ENCODE measurements at places on chromosomes 4 and X.

DNA sequence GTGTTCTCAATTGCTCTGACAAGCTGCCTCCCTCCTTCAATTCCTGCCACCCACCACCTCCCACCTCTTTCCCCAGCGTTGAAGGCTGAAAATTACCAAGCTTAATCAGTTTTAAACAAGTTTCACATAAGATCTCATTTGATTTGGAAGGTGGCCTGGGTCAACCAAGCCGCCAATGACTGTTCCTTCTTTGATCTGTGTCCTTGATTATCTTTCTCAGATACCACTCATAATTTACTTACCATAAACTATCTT lies 211.4 kb downstream of the SLIT2 start:
- no peak for DNase-seq

DNA sequence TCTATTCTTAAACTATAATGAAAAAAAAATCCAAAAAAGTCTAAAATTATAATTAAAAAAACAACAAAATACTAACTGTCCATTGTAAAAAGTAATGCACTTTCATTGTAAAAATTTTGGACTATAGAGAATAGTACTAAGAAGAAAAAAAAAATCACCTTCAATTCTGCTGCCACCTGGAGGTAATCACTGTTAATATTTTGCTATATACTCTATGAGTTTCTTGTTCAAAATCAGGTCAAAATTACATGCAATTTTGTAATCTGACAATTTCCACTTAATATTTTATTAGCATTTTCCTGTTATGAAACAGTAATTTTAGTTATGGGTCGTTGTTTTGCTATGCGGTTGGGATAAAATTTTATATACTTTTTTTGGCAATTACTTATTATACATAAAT lies 62.0 kb downstream of the HTT start:
- DNase-seq, result no peak

GRCh38 chr4:113073451-113074005 lies 24.1 kb downstream of the ANK2 start:
- DNase-seq, result no peak

GRCh38 chr4:186025408-186025690 lies 43.6 kb upstream of the TLR3 start:
- DNase-seq, result no peak

DNA sequence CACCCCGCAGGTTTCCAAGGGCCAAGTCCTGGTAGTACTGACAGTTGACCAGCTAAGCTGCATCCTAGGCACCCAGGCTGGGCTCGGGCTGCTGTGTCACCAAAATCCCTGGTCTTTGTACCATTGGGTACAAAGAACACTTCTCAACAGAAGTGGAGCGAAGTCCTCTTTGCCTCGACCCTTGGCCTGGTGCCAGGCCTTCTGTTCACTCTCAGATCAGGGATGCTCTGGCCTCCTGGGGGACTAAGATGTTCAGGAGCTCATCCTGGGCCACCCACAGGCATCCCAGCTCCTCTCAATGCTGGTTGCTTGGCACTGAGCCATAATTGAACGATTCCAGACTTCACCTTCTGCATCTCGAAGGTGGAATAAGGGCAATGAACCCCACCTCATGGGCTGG lies 13.8 kb upstream of the SLC2A9 start:
- no peak for DNase-seq

GRCh38 chr4:3168029-3168428 lies 80.9 kb upstream of the MSANTD1 start:
- DNase-seq, result no peak

DNA sequence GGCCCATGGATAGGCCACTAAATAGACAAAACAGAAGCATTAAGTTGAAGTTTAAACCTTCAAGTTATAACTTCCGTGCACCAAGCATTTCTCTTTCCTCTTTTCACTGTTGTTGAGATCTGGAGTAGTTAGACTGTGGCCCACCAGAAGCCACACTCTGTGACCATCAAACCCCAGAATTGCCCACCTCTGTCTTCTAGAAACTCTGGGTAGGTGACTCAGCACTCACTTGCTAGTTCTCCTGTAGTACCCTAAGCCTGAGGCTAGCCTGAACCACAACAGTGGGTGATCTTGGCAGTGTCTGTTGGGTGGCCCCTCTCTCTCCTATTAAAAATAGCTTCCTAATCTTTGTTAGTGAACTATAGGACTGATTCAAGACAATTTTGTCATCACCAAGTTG lies 24.6 kb upstream of the CD40LG start:
- DNase-seq, result no peak

DNA sequence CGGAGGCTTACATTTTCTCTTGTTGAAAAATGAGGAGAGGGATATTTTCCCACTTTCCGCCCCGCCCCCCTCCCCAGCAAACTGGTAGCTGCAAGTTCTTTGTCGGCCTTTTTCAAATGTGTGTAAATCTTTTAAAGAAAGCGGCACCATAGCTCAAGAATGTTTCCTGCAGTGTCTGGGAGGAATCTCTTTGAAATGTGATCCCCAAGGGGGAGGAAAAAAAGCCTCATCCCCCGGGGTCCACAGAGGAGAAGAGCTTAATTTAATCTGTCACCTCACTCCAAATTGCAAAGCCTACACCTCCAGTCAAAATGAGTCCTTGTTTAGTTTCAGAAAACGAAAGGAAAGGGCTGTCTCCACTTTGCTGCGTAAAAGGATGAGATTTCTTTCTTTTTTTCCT lies 34.8 kb downstream of the ASMT start:
- DNase-seq, result no peak

DNA sequence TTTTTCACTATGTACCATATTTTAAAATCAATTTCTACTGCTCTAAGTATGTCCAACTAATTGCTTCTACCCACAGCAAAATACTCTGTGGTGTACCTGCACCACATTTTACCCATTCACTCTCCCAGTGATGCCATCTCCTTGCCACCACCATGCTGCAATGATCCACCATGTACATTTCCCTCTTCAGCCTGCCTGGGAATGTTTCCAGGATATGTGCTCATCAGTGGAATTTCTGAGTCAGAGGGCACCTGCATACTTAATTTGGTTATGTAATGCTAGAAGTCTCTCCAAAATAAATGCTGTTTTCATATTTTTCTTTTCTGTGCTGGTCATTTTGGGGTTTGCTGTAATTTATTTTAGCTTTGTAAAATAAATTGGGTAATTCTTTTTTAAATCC lies 33.2 kb upstream of the OCIAD2 start:
- DNase-seq, result peak; percentile 92

DNA sequence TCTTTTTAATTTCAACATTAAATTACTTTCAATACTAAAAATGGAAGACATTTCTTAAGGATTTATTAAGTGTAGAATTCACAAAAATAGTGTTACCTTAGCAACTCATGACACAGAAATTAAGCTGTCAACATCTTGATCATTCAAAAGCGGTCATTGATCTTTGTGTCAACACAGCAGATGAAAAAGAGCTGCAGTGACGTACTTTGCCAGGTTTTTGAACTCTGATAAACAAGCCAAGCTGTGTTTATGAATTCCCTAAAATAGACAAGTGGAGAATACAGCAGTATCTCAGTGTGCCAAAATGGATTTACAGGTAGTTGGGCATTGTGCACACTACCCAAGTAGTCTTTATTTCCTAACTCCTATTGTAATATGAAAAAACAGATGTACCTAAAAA lies 1141.8 kb upstream of the PCDH7 start:
- no peak for DNase-seq

DNA sequence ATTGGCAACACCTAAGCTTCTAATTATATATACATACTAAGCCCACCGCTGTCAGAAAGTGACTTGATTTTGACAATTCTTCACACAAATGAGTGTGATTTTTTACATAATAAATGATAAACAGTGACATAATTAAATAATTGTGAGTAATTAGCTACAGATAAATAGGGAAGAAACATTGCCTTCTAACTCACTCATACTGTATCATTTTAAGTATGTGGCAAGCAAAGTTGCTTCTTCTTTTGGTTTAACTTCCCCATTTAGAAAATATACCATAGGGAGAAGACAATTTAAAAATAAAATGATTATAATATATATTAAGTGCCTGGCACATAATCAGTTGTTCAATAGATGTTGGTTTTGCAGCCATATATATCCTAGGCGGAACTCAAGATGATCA lies 644.2 kb downstream of the FSTL5 start:
- no peak for DNase-seq

GRCh38 chr4:11605597-11605996 lies 176.9 kb upstream of the HS3ST1 start:
- no peak for DNase-seq

DNA sequence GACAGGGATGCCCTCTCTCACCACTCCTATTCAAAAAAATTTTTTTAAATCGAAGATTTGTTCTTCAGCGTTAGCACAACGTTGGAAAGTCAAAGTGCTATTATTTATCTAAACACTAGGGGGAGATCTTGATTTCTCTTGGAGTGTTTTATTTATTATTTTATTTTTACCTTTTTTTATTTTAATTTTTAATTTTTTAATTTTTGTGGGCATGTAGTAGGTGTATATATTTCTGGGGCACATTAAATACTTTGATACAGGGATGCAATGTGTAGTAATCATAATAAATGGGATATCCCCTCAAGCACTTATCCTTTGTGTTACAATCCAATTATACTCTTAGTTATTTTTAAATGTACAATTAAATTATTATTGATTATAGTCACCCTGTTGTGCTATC lies 37.4 kb upstream of the SLC10A4 start:
- DNase-seq, result no peak

DNA sequence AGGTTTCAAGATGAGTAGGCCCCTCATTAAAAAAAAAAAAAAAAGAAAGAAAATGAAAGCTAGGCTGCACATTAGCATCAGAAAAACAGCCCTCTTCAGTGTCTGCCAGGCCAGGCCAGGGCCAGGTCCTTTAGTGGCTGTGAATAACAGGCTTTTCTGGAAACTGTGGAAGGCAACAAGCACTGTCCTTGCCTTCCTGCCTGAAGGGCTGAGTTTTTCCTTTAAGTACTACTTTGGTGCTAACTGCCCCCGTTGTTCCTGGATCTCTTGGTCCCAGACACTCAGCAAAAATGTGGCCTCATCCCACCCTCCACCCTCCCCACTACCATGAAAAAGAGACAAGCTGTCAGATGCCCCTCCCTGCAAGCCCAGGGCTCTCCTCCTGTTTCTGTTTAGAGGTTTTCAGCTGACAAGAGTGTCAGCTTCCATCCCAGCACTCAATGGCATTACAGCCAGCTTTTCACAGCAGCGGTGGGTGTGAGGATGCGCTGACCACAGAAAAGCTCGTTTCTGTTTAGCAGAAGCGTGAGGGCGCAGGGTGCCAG lies 174.2 kb downstream of the NHS start:
- no peak for DNase-seq

DNA sequence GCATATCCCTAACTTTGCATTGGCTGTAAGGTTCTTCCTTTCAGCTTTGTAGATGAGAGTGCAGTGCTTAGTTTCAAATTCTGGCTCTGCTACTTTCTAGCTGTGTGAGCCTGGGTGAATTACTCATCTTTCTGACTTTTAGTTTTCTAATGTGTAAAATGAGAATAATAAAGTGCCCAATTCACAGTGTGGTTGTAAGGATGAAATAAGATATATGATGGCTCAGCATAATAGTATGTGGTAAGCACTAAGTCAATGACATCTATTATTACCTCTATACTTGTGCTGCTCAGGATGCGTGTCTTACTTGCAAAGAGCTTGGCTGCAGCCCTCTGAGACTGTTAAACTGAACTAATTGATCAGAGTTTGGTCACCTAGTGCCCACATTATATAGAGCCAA lies 30.6 kb upstream of the ETNPPL start:
- DNase-seq, result no peak

GRCh38 chrX:38879631-38880220 lies 78.5 kb downstream of the MID1IP1 start:
- peak; percentile 42 for DNase-seq

DNA sequence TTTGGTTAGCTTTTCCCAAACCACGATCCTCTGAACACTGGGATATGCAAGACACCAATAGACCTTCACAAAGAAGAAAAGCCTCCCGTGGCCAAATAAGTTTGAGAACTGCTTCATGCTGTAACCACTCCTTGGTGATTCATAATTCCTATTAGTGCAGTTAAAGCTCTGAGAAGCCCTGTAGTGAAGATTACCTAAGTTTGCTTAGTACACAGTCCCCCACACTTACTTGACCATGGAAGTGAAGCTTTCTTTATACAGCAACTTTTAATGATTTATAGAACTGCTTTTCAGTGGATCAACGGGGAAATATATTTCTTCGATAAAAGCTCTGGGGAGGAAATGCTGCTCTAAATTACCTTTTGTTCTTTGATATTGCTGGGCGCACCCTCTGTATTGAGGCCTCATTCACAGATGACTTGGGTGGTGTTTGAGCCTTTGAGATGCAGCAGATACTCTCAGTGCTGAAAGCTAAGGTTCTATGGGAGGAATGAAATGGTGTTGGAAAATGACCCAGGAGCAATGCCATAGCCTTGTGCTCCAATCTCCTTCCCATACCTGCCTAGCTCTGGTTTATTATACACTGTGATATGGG lies 67.4 kb downstream of the CBLL2 start:
- DNase-seq, result no peak

DNA sequence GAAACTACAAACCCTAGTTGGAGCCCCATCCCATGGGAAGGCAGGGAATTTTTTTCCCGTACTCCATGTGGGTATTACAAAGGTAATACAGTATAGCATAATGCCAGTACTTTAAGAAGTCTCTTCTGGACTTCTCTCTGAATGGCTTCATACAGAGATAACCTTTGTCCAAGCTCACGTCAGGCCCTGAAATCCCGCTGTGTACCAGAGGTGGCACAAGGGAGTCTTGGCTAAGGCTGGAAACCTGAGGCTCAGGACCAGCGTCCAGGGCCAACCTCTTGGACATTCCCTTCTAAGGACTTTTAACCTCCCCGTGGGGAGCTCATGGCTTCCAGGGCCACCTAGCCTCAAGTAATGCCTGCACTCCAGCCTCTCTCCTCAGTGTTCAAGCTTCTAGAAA lies 338.9 kb upstream of the FAM241A start:
- DNase-seq, result no peak

DNA sequence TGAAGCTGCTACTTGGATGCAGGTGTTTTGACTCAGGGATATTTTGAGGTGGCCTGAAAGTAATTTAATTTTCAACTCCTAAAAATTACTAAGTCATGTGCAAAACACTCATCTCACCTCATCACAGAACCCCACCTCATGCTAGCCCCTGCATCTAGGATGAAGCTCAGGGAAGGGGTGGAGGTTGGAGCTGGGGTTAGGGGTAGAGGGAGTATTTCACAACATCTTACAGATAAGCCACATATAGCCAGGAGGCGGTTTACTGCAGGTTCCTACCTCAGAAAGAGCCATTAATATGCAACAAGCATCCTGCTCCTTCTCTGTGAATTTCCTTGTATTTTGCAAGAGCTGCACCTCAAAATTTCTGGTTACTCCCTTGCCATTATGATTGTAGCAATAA lies 70.5 kb upstream of the TSPAN5 start:
- no peak for DNase-seq

- no peak for DNase-seq
These were observed 220.6 kb upstream of the ZC4H2 start for GRCh38 chrX:65196758-65197360.

- no peak for DNase-seq
These were observed 1.5 kb downstream of the BEND4 start for GRCh38 chr4:42150653-42151567.
